ENCODE measurements at places on chromosomes 7 and 10.

- DNase-seq = no peak
Measured at GRCh38 chr10:2471811-2472210, 595.5 kb upstream of the PFKP start.

GRCh38 chr7:101936223-101936610 is 118.8 kb downstream of the CUX1 start:
- DNase-seq = peak; percentile 40

DNA sequence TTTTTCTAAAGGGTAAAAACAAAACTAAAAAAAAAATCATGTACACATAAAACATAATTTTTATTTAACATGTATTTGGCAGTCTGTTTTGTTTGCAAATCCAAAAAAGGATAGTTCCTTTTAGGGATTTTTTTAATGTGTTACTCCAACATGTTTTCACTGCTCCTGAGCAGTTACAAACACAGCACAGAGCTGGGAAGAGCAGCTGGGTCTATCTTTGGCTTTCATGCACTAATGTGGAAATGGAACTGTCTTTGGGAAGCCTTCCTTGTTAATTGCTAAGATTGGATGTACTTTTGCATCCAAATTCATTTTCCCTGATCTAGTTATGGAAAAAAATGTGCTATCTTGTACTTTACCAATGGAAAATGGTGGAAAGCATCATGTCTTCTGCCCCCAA is 1035.1 kb downstream of the CNTNAP2 start:
- no peak for DNase-seq

GRCh38 chr10:73647211-73647874 is 6.1 kb upstream of the MYOZ1 start:
- DNase-seq = peak; percentile 51
